ENCODE measurements at places on chromosomes 3 and 15.

GRCh38 chr3:18866899-18867298 lies 281.4 kb upstream of the KCNH8 start:
- DNase-seq = no peak

DNA sequence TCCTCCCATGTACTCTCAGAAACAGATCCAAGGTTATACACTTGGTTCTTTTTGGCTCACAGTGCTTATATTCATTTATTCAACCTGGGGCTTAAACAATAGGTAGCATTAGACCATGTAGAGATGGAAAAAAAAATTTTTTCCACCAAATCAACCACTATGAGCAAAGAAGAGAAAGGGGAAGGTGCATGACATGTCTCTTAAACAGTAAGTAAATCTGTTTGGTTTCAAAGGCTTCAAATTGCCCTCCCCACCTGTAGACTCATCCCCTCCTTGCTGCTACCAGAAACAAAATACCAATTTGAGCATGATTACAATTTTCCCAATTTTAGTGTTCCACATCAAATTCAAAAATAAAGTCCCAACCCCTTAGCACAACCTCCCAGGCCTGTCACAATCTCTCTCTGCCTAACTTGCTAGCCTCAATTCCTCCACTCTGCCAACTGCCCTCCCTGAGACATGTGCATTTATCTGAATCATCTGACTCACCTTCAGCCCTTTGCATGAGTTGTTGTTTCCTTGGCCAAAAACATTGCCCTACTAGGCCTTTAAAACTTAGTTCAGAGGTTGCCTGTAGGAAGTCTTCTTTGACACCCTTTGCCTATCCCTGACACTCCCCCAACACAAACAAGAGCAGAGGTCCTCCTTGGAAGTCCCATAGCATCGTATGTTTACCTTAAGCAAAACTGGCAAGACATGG lies 30.3 kb upstream of the TSC22D2 start:
- DNase-seq = no peak

- DNase-seq = no peak
Measured at GRCh38 chr15:23616536-23616935, 31.1 kb downstream of the MAGEL2 start.

- DNase-seq = no peak
Measured at GRCh38 chr3:181629029-181629428, 82.7 kb upstream of the SOX2 start.

GRCh38 chr3:66095295-66096001 lies 56.7 kb upstream of the MAGI1 start:
- no peak for DNase-seq

DNA sequence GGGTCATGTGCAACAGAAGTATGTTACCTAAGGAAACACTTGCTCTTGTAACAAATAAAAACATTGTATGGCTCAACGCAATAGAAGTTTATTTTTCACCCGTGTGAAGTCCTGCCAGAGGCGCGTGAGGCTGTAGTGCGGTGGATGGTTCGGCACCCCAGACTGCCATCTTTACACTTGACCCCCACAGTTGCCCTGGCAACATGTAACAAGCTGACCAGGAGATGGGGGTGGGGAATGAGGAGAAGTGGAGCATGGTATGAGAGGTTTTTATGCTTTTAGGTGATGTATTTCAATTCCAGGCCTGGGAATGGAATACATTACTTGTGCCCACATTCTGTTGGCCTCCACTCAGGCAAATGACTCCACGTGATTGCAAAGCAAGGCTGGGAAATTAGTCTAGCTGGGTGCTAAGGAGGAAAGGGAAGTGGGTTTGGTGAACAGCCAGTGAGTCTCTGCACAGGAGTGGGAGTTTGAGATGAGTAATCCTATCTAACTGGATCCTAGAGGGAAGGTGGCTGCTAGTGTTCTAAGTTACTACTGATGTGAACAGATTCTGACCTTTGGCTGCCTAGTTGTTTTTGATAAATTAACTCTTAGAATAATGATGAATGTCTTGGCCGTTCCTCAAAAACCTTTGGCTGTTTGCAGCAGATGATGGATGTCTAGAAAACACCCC lies 33.8 kb upstream of the GREM1 start:
- no peak for DNase-seq

GRCh38 chr3:114899186-114899931 lies 247.7 kb downstream of the ZBTB20 start:
- DNase-seq = peak; percentile 32

GRCh38 chr15:69451951-69452691 lies 497 bp upstream of the RPLP1 start:
- DNase-seq = no peak

DNA sequence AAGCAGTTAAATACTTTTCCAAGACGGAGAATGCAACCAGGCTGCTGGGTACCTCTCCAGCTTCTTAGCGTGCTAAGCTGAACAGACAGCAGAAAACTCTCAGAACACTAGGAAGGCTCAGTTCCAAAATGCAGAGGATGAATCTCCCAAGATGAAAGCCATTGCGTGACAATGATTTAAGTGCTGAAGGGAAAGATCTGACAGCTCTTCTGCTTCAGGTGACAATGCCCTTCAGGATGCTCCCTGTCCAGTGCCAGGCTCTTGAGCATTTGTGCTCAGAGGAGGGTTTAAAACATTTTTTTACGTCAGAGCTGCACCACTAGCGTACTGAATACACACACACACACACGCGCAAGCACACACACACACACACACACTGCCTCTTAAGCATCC lies 26.3 kb downstream of the ARHGEF3 start:
- no peak for DNase-seq

DNA sequence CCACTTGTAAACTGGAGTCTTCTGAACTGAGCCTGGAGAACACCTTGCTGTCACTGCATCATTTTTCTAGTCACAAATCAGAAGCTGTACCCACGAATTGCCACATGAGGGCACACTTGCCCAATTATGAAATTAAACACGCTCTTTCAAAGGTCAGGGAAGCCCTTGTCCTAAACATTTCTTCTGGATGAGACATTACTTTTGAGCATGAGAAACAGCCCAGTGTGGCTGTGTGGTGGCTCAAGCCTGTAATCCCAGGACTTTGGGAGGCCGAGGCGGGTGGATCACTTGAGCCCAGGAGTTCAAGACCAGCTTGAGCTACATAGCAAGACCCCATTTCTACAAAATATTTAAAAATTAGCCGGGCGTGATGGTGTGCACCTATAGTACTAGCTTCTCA lies 27.5 kb upstream of the CFAP161 start:
- DNase-seq = peak; percentile 65

- peak; percentile 63 for DNase-seq
Measured at GRCh38 chr3:31562525-31562924, 29.8 kb downstream of the STT3B start.

- no peak for DNase-seq
Measured at GRCh38 chr3:158809642-158810041, 7.8 kb downstream of the MFSD1 start.

- no peak for DNase-seq
Measured at GRCh38 chr15:91228383-91228782, 128.3 kb downstream of the SV2B start.

GRCh38 chr3:58952128-58952917 lies 97.5 kb downstream of the CFAP20DC start:
- no peak for DNase-seq

DNA sequence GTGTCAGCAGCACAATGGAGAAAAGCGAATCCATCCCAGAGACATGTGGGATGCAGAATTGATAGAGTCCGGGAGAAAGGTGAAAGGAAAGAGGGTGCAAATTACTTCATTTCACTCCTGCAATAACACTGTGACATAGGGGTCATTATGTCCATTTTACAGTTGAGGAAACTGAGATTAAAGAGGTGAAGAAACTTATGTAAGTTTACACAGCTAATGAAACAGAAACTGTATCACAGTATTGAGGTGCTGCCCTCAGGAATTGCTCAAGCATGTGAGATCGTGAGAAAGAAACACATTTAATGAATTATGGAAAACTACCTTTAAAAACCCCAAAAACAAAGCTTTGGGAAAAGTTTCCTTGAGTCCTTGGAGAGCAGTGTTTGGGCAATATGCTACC lies 103.6 kb upstream of the PFN2 start:
- no peak for DNase-seq

DNA sequence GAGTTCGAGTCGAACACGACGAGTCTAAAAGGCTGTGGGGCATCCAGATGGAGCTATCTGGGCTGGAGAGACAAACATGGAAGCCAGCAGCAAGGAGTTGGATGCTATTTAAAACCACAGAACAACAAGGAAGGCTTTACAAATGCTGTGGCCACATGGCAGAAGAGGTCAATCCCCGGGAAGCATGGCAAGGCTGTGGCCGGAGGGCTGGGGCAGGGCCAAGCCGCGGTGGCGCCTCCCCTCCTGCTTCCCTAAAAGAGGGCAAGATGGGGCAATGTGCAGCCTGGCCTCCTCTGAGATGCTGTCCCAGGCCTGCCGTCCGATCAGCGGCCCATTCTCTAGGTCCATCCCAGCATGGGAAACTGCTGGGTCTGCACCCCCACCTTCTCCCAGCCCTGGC lies 139.1 kb downstream of the SRGAP3 start:
- no peak for DNase-seq

DNA sequence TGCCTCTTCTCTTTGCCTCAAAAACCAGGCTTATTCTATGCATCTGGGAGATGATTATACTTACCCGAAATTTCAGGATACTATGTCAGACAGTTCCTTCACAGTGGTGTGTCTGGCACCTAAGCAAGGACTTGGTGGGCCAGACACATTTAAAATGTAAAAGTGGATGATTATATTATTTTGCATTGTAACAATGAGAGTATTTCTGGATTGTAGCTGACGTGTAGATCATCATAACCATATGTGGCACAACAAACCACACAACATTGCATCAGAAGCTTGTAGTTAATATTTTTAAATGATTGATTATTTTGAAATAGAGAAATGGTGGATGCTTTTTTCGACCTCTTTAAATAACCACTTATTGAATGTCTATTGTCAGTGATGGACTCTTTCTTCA lies 109.0 kb downstream of the TIGIT start:
- DNase-seq = no peak

DNA sequence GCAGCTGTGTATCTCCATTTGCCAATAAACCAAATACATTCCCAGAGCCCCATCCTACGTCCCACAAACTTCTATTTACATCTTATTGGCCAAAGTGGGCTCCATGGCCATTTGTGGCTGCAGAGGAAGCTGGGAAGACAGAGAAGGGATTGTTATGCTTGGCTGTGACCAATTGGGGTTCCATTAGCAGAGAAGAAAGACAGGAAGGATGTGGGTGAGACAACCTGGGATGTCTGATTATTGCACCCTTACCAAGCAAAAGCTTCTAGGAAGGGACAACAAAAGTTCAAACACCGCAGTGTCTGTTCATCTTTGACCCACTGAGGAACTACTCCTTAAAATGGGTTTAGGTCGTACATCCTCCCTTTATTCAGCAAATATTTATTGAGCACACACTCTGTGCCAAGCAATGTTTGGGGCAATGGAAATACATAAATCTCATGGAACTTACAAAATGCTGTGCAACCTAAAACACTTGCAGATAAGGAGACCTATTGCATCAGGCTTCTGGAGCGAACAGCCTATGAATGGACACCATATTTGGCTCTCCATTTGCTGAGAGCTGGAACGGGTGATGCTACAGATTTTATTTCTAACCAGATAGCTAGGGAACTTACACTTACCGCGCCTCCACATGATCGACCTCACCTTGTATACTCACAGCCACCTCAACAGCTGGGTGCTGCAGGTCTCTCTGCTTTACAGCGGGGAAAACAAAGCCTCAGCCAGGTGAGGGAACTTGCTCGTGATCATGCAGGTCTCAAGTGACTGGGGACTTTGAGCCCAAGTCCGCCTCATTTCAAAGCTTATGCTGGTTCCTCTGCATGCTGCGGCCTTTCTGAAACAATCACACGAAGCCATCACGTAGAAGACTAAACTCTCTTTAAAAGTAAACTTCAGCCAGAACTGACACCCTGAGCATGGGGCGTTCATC lies 21.4 kb upstream of the NR2E3 start:
- DNase-seq = no peak

- DNase-seq = no peak
Measured at GRCh38 chr15:77035999-77036471, 34.9 kb downstream of the TSPAN3 start.

GRCh38 chr15:98943601-98944151 lies 63.9 kb downstream of the PGPEP1L start:
- DNase-seq = no peak

GRCh38 chr3:43854283-43854682 lies 163.5 kb downstream of the ABHD5 start:
- DNase-seq = no peak

- DNase-seq = no peak
Measured at GRCh38 chr3:21705769-21706168, 45.2 kb downstream of the ZNF385D start.

DNA sequence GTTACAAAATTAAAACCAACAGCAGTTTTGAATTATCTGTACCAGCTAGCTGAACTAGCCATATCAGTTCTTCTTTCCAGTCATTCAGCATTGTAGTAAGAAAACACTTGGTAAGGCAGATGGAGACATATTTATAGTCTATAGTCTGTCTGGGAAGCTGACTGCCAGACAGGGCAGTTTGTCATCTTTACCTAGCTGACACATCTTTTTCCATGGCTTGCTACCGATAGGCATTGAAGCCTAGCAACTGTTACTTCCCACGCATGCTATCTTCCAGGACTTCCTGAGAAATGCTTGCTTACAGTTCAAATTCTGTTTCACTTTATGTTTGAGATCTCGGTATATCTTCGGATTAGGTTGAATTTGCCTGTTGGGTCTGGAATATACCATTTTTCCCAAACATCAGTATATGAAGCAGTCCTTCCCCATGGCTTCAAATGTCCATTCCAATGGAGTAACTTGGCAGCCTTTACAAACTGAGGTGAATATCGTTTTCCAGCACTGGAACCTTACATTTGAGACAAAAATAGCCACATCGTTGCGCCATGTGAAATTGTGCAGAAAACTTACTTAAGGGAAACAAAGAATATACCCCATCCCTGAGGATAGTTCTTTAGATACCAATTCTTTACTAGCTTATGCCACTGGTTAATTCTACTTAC lies 8.8 kb downstream of the GNL3 start:
- DNase-seq = no peak

GRCh38 chr3:88744896-88745295 lies 362.5 kb upstream of the EPHA3 start:
- no peak for DNase-seq

GRCh38 chr3:112774293-112774926 lies 72.3 kb downstream of the CD200R1L start:
- no peak for DNase-seq

DNA sequence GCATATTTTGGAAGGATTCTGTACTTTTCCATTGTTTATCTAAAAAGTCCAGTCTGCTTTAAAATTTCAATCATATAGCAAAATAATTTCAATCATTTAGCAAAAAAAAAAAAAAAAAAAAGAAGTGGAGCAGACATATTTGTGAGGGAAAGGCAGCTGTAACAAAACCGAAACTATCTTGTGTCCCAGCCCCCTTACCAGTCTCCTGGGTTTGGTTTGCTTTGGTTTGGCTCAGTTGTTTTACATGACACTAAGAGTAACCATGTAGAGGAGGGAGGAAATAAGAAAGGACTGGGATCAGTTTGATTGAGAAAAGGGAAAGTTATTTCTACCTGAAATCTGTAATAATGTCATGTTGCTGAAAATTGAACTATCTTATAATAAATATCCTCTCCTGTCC lies 158.8 kb upstream of the GADL1 start:
- no peak for DNase-seq

Measured in iPS-NIHi11 (cell line).